ENCODE measurements at places on chromosomes 4 and X.

DNA sequence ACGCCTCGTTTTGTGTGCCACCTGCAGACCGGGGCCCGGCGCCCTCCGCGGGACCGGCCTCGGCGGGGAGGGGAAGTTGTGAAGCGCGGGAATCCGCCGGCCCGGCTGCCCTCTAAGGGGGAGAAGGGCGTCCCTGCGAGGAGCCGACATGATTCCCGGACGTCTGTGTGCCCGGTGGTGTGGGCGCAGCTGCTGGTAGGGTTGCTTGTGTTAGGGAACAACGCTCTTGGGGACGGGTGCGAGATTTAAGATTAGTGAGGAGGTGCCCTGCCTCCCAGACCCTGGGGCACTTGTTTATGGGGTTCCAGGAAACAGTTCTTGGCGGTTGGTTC, 627 bp downstream of the CDKN2AIP start:
- DNase-seq: no peak

DNA sequence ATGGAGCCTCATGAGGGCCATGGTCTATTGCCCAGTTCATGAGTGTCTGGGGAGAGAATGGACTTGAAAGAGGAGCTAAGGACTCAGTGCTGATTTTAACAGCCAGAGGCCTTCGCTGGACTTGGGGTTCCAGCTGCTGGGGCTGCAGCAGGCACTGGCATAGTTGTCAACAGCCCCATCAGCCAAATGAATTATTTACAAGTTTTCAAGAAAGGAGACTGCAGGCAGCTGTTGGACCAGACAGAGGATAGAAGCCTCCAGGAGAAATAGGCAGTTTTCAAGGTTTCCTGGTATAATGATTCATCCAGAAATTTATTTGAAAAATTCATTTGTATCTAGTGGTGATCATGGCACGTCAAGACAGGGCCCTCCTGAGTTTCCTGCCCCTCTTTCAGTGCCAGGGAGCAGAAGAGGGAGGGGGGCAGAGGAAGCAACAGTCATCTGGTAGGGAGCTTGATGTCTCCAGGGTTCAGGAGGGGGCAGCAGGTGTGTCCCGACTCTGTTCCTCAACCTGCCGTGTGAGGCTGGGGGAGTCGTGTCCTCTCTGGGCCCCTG, 63.1 kb upstream of the GPR78 start:
- no peak for DNase-seq

GRCh38 chrX:114766541-114766940, 182.7 kb downstream of the HTR2C start:
- no peak for DNase-seq

- DNase-seq: no peak
These were observed 33.0 kb downstream of the NOP14 start for GRCh38 chr4:2930135-2930757.

GRCh38 chrX:130110379-130111219, at the start of gene ELF4:
Gene ELF4, minus strand, starts transcription at chrX:130110497. Its CDS starts 29,167 bp downstream, at chrX:130081330.
- no peak for DNase-seq

- DNase-seq: no peak
These were observed 54.0 kb upstream of the AFAP1 start for GRCh38 chr4:7993671-7994070.

DNA sequence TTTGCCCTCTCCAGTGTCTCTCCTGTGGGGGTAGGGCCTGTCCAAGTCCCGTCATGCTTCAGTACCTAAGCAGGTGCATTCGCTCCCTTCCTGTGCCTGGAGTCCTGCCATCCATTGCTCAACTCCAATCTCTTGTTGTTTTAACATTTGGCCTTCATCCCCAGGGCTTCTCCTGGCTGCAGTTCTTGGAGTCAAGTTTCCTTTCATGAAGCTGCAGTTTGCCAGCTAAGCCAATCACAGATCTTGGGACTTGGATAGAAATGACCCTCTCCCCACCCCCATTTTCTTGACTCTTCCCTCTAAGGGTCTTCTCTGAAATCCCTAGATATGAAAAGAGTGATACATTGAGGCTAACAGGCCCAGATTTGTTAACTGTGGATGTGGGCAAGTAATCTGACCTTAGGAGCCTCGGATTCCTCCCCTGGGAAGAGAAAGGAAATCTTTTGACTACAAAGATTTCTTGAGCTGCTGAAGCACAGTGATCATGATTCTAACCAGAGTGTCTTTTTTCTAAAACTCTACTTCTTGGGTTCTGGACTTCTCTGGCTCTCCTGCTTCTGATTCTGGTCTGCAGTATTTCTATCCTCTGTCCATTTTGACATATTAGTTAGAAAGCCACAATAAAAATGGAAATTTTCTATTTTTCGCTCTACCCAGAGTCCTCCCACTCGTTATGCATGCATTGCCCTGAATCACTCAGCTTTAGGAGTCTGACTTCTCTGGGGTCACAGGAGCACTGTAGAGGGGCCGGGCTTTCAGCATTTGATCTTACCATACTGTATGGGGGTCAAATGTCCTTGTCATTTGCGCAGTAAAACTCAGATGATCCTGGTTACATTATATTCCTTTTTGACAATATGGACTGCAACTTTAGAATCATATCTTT, 61.0 kb downstream of the CHRNA9 start:
- no peak for DNase-seq

- DNase-seq: no peak
These were observed 19.3 kb downstream of the KLF3 start for GRCh38 chr4:38683276-38683675.

- DNase-seq: no peak
These were observed 22.3 kb downstream of the RBMX start for GRCh38 chrX:136858007-136858756.

DNA sequence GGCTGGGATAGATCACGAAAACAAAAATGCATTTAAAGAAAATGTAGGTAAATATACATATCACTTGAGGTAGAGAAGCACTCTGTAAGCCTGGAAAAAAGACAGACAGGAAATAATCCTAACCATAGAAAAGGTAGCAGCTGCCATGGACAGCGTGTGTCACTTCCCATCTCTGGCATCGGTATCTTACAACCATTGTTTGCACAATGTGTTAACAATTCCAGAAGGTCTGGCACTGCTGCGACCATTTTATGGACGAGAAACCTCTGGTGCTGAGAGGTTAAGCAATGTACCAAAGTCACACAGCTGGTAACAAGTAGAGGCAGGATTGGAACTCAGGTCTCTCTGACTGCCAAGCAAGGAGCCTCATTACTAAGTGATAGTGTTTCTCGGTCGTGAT, 1.7 kb upstream of the MTNR1A start:
- no peak for DNase-seq
